Kidney capillary endothelial cell (primary cell): ENCODE measurements at places on chromosomes 1 and 21.

DNA sequence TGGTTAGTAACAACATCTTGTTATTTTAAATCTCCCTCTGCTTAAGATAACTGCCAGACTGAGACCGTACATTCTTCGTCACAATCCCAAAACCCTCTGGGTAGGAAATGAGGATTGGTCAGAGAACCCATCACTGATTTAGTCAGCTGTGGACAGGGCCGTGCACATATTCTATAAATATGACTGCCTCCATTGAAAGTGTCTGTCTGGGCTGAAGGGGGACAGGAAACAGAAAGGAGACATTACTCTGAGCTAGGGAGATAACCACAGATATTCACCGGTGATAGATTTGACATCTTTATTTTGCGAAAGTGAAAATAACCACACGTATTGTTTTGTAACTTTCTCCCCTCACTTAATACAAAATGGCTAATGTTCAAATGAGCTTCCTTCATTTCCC, 36.9 kb upstream of the ST6GALNAC5 start:
- peak; percentile 34 for DNase-seq

DNA sequence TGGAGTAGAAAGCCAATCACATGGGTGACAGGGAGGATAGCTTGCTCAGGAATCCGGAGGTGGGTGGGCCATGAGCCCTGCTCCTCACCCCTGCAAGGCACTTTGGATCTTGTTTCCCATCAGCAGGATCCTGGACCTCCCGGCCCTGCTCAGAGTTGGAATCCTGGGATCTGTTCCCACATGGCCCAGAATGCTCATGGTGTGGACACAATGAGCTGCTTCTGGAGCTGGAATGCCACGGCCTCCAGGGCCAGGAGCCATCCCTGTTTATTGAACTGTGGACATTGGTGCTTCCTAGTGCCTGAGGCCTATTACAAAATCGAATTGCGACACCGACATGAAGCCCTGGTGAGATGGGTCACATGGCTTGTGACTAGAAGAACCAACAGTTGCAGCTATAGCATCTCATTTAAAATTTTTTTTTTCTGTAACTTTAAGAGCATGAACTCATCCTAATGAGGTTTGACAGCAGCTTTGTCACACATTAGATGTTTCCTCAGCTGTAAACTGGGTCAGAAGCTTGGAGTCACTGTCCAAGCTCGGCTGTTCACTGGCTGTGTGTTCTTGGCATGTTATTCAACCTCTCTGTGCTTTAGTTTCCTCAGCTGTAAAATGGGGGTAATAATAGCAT, 40.4 kb upstream of the GOLT1A start:
- no peak for DNase-seq

GRCh38 chr1:84781946-84782771, 91.9 kb upstream of the SSX2IP start:
- DNase-seq, result peak; percentile 14

GRCh38 chr1:94741996-94742395, 78.2 kb upstream of the SLC44A3 start:
- DNase-seq, result no peak

DNA sequence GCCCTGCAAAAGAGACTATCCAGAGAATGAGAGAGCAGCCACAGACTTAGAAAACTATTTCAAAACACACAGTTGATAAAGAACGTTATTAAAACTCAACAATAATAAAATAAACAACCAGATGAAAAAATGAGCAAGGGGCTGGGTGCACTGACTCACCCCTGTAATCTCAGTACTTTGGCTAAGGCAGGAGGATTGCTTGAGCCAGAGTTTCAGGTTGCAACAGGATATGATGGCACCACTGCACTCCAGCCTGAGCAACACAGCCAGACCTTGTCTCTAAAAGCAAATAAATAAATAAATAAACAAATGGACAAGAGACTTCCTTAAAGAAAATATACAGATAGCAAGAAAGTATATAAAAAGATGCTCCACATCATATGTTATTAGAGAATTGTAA, 144.6 kb downstream of the LRRIQ3 start:
- DNase-seq, result no peak

- DNase-seq, result no peak
Measured at GRCh38 chr21:20108016-20108415, 890.2 kb upstream of the NCAM2 start.

DNA sequence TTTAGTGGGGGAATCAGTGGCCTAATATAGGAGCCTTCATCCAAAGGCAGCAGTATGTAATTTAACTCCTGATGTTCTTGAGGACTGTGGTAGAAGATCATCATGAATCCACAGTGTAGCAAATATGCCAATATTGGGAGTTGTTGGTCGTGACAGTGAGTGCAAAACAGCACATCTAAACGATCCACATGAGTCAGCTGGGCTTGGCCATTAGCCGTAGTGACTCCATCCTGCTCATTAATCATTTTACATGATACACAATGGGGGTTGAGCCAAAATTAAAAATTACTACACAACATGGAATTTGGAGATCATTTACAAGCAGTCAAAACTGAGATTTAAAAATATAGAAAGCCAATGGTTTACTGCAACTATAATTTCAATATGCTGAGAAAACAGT, 653.9 kb upstream of the CAMK1G start:
- peak; percentile 78 for DNase-seq

DNA sequence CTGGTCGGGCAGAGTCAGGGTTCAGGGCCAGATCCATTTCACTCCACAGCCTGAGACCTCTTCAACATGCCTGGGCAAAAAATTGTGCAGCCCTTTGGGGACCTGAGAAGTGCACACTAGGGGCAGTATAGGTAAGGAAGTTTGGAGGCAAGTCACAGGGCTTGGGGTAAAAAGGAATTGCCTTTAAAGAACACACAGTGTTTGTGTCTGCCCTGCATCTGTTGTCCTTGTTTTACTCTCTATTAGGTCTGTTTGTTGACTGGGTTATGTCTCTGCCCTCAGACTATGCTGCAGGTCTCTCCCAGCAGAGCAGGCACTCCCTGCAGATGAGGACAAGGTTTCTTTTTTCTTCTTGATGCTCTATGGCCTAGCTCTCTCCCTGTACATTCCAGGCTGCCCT, 22.0 kb downstream of the LDLRAD2 start:
- DNase-seq, result no peak

DNA sequence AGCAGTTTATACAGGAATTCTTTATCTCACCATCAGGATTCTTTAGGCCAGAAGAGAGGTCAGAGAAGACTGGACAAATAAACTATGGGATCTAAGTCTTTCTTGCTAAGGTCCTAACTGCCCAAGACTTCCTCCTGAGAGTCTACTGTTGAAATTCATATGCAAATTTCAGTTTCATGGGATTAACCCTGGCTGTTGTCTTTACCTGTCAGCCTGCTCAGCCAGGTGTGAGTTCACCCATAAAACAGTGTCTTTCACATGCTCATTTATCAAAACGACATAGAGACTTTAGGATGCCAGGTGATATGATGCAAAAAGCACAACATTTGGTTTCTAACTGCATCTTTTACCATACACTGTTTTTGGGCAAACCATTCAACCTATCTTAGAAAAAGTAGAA, 211.0 kb downstream of the PDE4B start:
- DNase-seq, result no peak

GRCh38 chr1:209627732-209628196, 24.5 kb downstream of the LAMB3 start:
- DNase-seq, result peak; percentile 67

- DNase-seq, result no peak
Measured at GRCh38 chr1:175826705-175827104, 83.3 kb upstream of the TNR start.

GRCh38 chr1:223074445-223075300, 68.4 kb downstream of the TLR5 start:
- no peak for DNase-seq

- DNase-seq, result no peak
Measured at GRCh38 chr1:153571706-153572105, 6.1 kb upstream of the S100A2 start.

DNA sequence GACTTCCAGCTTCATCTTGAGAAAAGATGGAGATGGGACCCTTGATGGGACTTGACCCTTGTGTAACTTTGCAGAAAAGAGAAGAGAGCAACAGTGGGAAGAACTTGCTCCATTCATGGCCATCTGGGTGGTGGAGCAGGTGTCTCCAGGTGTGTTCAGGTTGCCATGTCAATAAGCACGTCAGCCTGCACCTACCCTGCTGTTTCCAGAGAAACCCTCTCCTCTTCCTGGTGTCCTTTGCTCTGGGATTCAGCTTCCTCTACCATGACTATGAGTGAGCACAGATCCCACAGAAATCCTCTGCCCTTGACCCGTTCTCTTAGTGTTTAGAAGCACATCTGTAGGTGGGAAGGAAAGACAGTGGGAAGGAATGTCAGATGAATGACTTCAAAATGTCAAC, 21.8 kb upstream of the OTUD3 start:
- no peak for DNase-seq

GRCh38 chr1:167059045-167059808, 30.9 kb downstream of the GPA33 start:
- DNase-seq, result peak; percentile 62

GRCh38 chr1:56584910-56585528, 5.7 kb upstream of the PLPP3 start:
- DNase-seq, result no peak

- DNase-seq, result no peak
Measured at GRCh38 chr21:18249672-18250071, 5.0 kb downstream of the CHODL start.

GRCh38 chr21:34939673-34940331, 109.3 kb downstream of the RUNX1 start:
- DNase-seq, result no peak

- no peak for DNase-seq
Measured at GRCh38 chr1:203627398-203627797, 766 bp downstream of the ATP2B4 start.

DNA sequence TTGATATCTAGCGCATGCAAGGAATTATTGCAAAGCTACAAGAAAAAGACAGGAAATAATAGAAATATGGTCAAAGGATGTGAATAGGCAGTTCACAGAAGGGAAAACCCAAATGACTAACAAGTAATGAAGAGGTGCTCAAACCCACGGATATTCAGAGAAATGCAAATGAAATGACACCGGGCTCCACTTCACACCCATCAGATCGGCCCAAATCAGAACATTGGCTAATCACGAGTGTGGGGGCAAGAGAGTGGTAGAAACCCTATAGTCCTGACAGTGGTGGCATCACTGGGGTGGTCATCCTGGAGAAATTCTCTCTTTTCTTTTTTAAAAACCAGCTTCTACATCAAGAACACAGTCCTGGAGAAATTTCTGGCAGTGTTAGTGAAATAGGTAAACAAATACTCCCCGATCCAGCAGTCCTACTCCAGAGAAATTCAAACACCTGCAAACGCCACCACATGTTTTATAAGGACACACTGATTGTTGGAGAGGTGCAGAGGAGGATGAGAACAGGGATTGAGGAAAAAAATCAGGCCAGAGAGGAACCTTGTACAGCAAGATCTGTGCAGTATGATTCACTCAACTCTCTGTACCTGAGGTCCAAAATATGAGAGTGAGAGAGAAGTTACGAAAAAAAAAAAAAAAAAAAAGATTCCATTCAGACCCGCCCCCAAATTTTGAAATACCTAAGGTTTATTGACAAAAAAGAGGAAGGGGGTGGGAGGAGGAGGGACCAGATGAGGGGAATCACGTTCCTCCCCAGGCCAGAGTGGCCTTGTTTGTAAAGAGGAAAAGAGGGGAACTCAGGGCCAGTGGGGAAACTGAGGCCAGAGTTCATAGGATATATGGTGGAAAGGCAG, 9.2 kb upstream of the TNFRSF1B start:
- DNase-seq, result no peak

GRCh38 chr1:71222668-71223067, 141.8 kb upstream of the ZRANB2 start:
- no peak for DNase-seq

DNA sequence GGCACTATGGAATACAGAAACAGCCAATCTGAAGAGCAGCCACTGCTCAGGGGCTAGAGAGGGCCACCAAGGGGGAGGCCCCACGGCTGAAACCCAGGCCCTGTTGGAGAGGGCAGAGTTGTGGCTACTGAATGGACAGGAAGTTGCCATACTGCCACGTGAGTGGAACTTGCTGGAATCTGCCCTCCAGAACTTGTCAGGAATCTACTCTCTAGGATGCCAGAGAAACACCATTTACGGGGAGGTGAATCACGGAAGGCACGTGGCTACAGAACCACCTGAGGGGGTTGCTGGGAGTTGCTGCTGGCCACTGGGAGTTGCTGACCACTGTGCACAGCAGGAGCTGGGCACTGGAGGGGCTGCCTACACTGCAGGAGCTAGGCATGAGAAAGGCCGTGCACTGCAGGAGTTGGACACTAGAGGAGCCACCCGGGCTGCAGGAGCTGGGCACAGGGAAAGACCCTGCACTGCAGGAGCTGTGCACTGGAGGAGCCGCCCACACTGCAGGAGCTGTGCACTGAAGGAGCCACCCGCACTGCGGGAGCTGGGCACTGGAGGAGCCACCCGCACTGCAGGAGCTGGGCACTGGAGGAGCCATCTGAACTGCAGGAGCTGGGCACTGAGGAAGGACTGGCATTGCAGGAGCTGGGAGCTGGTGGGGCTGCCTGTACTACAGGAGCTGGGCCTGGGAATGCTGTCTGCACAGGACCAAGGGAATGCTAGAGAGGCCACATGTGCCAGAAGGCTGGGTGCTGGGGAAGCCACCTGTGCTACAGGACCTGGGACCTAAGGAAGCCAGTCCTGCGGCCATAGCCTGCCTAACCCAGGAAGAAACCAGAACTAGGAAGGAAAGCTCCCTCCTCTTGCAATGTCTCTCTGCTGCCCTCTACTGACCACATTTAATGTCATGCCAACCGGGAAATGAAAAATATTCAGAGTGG, 343.4 kb downstream of the MATN1 start:
- peak; percentile 70 for DNase-seq

DNA sequence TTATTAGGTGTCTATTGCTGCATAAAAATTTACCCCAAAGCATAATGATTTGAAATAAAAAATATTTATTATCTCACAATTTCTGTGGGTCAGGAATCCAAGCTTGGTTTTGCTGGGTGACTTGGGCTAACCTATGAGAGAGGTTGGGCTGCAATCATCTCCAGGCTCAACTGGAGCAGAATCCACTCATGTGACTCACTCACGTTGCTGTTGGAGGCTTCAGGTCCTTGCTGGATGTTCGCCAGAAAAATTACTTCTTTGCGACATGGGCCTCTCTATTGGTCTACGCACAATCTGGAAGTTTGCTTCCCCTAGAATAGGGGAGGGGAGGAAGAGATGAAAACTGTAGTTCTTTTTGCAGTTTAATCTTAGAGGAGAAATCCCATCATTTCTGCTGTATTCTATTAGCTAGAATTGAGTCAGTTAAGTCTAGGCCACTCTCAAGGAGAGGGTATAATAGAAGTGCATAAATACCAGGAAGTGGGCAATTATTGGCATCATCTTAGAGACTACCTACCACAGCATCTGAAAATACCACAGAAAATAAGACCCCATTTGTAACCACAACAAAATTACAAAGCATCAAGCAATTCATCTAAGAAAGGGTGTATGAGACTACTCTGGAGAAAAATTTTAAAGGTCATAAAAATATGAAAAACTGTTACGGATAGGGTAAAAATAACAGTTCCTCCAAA, 5.7 kb upstream of the FASLG start:
- no peak for DNase-seq

DNA sequence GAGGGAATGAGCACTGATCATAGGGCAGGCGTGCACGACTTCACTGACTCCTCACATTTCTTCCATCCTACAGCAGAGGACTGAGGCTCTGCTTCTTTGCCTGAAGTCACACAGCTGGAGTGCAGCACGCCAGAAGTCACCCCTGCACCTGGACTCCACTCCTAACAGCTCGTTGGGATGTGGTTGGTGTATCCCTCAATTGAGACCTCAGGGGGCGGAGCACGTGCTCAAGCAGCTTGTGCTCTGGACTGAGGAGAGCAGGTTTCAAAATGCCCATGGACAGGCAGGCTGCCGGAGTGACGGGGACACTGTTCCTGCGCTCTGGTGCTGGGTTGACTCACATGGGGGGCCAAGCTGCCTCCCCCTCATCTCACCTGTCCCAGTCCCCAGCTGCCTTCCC, 13.9 kb downstream of the CHIT1 start:
- no peak for DNase-seq
